ENCODE measurements at places on chromosomes 11 and 22.
A peak's percentile ranks its signal among the peaks of the same experiment; 100 is the strongest.

- DNase-seq: no peak
Measured at GRCh38 chr11:66321606-66322005, 4.8 kb upstream of the CD248 start.

DNA sequence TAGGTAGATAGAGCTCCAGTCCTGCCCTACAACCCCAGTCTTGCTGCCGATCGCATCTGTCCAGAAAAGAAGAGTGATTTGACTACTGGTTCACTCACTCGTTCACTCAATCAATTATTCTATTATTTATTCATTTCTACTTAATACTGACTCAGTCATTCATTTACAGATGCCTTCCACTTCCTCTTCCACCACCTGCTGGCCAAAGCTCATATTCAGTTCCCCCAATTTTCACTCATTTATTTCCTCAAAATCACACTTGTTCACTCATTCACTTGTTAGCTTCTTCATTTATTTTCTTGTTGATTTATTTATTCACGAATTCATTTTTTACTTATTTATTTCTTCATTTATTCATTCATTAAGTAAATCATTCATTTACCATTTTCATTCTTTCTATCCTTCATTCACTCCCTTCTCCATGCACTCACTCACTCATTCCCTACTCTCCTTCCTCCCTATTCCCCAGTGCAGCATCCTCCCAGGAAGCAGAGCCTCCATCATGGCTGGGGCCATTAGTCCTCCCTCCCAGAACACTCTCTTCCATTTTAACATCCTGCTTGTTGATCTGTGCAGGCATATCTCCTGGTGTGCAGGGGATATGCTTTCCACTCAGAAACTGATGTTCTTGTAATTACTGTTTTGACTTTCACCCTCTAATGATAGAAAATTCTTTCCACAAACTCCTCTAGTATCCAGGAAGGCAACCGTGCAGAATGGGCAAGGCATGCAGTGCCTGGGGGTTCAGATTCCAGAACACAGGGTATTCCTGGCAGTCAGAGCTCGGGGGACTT is 281.0 kb downstream of the TENM4 start:
- DNase-seq: no peak

GRCh38 chr11:66347425-66348276 is at the start of gene B4GAT1:
Gene B4GAT1, minus strand, starts transcription at chr11:66347629. Its CDS starts 84 bp downstream, at chr11:66347545.
- DNase-seq: peak; percentile 68

DNA sequence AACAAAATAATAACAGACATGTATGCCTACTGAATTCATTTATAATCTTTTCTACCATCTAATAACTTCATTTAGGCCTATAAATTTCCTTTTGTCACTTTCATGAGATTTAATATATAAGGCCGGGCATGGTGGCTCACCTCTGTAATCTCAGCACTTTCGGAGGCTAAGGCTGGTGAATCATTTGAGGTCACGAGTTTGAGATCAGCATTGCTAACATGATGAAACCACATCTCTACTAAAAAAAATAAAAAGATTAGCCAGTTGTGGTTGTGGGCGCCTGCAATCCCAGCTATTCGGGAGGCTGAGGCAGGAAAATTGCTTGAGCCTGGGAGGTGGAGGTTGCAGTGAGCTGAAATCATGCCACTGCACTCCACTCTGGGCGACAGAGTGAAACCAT is 14.2 kb upstream of the NTM start:
- DNase-seq: no peak

GRCh38 chr22:44448271-44448830 is 49.7 kb downstream of the RTL6 start:
- DNase-seq: no peak

DNA sequence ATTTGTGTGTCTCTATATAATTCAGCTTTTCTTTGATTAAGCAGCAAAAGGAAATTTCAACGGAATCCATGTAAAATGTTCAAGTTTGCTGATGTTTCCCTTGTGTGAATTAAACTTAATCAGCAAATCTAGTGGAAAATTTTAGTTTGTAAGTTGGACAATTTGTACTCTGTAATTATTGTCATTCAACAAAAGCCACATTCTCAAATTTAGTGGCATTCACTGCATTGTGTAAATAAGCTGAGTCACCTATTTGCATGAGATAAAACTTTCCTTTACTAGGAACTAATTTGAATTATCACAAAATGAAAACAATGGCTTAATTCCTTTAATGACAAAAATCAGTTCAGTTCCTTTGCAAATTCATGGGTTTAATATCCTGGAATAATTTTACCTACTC is 784.2 kb upstream of the CCDC179 start:
- DNase-seq: no peak

DNA sequence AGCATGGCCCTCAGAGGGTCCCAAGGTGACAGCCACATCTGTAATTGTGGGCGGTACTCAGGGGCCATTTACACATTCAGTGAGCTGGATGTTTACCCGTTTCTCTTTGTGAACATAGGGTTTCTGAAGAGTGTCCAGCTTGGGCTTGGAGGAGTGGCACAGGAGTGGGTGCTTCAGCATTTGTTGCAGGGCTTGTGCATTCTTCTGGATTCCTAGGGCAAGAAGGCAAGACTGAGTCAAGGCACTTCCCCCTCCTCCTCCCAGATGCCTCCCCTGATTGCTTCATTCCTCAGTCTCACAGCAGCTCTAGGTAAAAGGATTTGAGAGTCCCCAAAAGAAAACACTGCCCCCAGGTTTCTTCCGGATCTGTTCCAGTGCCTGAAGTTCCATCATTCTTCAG is 95.4 kb downstream of the RNF169 start:
- no peak for DNase-seq

DNA sequence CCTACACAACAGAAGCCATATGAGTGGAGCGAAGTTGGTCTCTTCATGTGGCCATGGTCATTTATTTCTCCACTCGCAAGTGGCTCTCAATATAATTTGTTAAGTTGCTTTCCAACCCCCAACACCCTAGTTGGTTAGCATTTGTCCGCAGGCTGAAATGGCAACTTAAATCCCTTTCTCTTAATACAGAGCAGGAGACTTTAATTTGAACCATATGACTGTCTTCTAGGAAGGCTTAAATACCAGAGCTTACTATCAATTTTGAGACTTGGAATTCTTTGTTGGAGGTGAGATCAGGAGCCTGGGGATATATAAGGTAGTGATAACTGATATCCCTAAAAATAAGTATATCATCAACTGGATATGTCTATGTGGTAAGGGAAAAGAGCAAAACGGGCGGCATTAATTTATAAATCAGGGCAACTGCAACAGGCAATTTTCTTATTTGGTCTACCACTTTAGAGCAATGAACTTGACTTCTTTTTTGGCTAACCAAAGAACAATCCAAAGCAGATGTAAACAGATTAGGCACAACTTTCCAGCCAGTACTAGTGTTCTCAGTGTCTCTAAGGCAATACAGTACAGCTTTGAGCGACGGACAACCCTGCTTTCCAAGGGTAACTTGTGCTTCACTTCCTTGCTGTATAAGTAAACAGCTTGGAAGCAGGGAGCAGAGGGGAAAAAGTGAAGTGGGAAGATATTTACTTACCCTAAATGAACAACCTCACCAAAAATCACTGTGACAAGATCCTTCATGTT is 74.7 kb upstream of the APOA1 start:
- no peak for DNase-seq

DNA sequence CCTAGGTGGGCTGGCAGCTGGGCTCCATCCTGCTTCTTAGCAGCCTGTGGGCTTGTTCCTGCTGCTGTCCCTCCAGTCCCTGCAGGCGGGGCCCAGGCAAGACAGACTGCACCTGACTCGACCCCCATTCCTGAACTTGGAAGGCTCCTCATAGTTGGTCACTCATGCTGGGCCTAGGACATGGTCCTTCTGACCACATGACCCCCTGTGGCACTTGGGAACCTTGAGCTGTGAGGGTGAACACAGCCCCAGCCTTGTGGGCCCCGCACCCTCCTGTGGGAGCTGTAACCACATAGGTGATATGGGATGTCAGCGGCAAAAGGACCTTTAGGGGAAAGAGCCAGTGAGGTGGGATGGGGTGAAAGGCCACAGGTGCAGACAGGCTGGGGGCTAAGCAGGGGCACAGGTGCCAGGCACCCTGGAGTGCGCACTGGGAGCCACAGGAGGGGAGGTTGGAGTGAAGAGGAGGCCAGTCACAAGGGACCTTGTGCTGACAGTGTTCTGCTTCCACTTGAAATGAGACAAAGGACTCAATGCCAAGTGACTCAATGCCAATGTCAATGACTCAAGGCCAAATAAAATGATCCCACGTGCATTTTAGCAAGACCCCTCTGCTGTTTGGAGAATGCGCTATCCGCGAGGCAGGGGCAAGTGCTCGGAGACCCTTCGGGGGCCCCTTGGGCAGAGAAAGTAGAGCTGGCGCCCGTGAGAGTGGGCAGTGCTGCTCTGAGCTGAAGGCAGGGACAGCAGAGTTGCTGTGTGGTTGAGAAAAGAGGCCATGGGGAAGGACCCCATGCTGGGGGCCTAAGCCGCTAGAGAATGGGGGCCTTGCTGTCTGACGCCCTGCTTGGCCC is 90.7 kb downstream of the MORC2 start:
- DNase-seq: no peak

DNA sequence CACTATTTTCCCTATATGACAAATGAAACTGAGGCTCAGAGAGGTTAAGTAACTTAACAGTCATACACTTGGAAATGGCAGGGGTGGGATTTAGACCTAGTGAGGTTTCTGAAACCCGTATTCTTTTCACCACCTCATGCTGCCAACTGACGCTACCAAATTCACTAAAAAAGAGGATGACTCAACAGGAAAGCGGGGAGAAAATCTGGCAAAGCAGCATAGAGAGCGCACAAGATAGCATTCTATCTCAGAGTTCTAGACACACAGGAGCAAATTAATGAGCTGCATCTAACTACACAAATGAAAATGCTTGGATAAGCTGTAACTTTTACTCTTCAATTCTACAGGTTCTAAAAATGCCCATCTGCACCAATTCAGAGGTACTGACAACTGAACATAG is 136.4 kb downstream of the RBFOX2 start:
- DNase-seq: no peak

DNA sequence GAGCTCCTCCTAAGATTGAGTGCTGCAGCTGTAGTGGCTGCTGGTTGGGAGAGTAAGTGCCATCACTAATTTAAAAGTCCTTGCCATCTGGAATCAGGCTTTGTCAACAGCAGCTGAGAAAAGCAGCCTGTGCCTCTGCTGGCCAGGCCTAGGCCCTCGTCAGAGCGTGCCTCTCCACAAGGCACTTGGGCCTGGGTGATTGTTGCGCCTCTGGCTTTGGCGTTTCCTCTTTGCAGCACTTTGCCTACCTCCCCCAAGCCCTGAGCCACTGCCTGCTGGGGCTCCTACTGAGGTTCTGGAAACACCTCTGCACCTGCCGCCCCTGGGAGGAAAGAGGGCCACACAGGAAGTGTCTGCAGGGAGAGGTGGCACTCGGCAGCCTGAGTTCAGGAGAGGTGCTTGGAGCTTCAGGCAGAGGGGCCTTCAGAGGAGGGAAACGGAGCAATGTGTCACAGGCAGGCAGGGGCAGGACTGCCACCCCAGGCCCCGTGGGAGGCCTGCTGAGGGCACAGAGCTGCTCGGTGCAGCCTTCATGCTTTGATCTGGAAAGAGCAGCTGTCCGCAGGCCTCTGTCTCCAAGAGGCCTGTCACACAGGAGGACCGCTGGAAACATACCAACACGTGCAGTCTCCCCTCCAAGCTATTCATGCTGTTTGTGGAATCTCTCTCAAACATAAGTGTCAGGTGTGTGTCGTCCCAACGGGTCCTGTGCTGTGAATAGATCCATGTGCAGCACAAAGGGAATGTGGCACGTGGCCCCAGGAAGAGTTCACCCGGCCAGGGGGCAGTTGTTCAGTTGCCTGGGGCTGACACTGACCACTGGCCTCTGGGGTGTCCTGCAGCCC is 61.5 kb upstream of the EMID1 start:
- DNase-seq: no peak

GRCh38 chr11:121892131-121892681 is 223.8 kb downstream of the BLID start:
- DNase-seq: no peak

DNA sequence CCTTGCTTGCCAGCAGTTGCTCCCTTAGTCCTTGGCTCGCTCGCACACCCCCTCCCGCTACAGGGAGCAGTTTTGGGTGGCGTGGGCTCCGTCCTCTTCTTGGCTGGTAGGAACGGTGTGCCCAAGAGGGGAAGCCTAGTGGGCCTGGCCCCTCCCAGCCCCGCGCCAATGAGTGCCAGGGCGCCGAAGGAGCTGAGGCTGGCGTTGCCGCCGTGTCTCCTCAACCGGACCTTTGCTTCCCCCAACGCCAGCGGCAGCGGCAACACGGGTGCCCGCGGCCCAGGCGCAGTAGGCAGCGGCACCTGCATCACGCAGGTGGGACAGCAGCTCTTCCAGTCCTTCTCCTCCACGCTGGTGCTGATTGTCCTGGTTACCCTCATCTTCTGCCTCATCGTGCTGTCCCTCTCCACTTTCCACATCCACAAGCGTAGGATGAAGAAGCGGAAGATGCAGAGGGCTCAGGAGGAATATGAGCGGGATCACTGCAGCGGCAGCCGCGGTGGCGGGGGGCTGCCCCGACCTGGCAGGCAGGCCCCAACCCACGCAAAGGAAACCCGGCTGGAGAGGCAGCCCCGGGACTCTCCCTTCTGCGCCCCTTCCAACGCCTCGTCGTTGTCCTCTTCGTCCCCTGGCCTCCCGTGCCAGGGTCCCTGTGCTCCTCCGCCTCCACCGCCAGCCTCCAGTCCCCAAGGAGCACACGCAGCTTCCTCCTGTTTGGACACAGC is 1.6 kb downstream of the C11orf87 start:
- no peak for DNase-seq
